ENCODE measurements at places on chromosomes 4 and X.

- no peak for DNase-seq
Measured at GRCh38 chrX:29478336-29479069, 736.9 kb upstream of the MAGEB2 start.

DNA sequence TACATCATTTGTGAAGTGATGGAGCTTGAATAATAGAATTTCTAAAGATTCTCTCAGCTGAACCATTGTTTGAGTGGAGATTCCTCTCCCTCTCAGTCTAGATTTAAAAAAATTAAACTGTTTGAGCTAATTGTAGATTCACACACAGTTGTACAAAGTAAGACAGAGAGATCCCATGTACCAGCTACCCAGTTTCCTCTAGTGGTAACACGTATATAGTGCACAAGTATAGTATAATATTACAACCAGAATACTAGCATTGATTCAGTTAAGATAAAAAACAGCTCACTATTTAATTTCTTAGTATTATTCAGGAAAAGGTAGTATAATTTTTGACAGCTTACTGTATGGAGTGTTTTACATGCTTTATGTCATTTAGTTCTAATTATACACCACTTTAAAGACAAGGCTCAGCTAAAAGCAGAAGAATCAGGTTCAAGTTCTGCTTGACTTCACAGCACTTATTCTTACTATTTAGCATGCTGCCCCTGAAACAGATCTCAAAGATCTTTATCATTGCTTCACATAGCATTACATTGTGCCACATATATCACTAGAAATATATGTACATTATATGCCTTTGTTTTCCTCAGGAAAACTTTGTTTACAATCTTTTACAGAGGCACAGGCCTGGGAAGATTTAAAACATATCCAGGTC is 136.1 kb downstream of the SNCA start:
- no peak for DNase-seq

DNA sequence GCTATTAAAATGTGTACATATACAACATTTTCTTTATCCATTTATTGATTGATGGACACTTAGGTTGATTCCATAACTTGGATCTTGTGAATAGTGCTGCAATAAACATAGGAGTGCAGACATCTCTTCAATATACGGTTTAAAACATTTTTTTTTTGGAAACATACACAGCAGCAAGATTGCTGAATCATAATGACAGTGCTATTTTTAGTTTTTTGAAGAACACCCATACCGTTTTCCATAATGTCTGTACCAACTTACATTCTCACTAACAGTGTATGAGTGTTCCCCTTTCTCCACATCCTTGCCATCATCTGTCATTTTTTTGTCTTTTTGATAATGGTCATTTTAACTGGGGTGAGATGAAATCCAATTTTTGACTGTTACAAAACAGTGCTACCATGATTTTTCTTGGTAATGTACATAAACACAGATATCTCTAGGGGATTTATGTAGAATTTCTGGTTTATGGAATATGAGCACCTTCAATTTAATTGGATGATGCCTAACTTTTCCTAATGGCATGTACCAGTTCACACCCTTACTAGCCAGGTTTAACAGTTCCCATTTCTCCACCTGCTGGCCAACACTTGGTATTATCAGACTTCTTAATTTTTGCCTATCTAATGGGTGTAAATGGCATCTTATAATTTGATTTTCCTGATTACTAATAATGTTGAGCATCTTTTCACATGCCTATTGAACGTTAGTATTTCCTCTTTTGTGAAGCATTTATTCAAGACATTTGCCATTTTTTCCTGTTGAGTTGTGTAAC is 21.0 kb upstream of the TMSB15B start:
- peak; percentile 44 for DNase-seq

- DNase-seq = no peak
Measured at GRCh38 chr4:77151241-77151640, 5.8 kb upstream of the CCNG2 start.

DNA sequence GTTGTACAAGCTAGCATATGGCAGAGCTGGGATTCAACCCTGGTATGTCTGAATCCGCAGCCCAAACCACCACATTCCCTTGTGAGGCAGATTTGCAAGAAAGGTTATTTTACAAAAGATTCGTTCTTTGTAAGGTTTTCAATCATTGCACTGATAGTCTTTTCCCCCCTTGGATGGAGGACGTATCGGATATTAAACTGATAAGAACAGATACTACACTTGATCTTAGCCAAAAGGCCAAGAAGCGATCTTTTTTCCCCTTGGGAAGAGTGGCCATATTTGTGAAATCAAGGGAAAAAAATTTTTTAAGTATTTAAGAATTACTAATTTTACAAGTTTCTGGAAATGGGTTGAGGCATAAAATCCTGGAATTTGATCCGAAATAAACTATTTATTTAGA is 34.4 kb upstream of the MSMO1 start:
- DNase-seq = no peak

GRCh38 chr4:42150653-42151567 is 1.5 kb downstream of the BEND4 start:
- DNase-seq = no peak

DNA sequence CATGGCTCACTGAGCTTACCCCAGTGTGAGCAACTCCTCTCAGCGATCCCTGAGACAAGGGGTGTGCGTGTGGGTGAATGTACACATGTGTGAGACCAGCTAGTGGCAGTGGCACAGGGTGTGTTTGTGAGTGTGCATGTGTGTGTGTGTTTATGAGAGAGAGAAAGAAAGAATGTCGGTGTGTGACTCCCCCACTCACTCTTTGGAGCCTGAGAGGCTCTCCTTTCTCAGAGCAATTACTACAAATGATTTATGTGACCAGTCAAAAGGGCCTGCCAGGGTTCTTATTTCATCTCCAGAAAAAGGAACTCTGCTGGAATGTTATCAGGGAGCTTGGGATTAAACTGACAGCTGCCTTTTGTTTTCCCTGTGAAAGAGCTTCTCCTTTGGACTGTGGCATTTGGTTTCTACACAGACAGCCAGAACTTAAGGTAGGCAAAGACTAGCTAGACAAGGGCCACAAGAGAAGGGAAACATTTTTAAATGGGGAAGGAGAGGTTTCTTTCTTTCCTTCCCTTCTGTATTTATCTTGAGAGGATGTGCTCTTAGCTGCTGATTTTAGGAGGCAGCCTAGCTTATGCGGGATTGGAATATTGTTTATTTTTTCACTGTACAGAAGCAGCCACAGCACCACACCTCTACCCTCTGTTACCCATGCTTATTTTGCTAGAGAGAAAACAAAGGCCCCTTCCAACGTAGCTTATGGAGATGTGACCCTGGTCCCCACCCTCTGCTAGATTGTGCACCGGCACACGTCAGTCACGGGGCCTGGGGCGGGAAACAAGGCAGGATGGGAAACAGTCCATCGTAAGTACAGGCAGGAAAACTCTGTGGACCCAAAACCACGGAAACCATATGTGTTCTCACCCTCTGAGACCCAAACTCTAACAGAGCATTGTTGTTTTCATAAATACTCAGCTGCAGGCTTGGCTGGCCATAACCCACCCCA is 143.5 kb downstream of the MGST2 start:
- DNase-seq = no peak

- peak; percentile 65 for DNase-seq
Measured at GRCh38 chrX:1673337-1673736, 58.5 kb downstream of the ASMT start.

DNA sequence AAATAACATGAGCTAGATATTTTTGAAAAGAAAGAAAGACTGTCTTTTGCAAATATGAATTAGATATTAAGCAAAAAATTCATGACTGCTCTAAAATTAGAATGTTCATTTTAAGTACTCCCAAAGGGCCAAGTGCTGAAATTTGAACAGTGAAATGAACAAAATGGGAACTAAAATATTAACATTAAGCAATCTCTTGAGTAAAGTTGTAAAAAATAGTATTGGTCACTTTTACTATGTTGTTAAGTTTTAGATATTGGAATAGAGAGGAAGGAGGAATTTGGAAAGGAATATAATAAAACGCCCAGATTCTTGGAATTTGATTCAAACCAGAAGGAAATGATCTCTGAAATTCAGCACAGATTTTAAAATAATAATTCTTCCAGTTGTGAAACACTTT is 125.9 kb upstream of the ANK2 start:
- no peak for DNase-seq

GRCh38 chrX:95974096-95974470 is 710.6 kb upstream of the DIAPH2 start:
- DNase-seq = no peak

DNA sequence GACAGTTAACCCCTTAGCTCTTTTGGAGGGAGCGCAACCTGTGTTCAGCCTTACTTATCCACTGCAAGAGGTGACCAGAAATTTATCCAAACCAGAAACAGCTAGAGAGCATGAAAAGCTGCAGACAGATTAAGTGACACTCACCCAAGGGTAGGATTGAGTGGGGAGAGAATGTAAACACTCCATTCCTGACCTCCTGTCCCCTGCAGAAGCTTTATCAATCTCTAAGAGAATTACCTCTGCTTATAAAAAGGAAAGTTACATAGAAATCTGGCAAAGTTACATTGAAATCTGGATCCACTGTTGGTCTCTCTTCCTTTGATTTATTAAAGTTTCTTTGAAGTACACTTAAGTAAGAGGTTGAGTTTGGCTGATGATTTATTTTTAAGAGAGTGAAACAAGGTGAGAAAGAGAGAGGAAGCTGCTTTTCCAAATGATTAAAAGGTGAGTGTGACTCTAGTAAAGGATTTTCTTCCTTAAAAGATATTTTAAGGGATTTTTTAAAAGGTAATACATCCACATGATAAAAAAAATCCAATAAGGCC is 112.3 kb downstream of the ANAPC4 start:
- DNase-seq = no peak

- DNase-seq = no peak
Measured at GRCh38 chrX:20042221-20042620, 51.4 kb upstream of the BCLAF3 start.

GRCh38 chr4:14566518-14566917 is 435.8 kb upstream of the CPEB2 start:
- no peak for DNase-seq

DNA sequence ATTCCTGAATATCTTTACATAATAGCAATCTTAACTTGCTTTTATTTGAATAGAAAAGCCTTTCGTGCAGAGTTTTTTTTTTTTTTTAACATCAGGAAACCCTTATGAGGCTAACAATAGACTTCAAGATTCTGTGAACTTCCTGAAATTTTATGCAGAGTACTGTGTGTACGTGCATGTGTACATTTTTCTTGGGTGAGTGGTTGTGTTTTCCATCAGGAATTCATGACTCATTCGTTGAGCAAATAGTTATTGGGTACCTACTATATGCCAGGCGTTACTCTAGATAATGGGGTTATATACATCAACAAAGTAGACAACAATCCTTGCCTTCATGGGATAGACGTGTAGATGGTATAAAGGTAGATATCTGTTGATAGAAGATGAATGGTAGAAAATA is 59.1 kb downstream of the MRPL1 start:
- DNase-seq = no peak

DNA sequence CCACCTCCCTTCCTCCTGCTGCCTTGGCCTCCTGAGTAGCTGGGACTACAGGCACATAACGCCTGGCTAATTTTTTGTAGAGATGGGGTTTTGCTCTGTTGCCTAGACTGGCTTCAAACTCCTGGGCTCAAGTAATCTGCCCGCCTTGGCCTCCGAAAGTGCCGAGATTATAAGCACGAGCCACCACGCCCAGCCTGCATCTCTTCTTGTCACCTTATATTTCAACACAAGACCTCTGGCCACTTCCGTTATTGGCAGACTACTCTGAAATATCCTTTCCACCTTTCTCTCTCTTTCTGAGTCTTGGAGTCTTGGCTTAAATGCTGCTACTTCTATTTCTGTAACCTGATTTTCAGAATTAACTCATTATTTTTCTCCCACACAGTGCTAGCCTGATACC is 5.6 kb downstream of the KIAA0232 start:
- no peak for DNase-seq

DNA sequence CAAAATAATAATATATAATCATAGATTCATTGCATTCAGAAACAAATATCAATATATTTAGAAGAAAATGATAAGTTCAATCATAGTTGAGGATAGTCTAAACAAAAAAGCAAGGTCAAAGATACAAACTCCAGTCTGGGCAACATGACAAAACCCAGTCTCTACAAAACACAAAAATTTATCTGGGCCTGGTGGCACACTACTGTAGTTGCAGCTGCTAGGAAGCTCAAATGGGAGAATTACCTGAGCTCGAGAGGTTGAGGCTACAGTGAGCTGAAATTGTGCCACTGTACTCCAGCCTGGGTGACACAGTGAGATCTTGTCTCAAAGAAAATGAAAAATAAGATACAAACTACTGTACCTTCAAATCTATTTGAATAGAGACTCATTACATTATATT is 52.7 kb upstream of the ANXA10 start:
- no peak for DNase-seq

DNA sequence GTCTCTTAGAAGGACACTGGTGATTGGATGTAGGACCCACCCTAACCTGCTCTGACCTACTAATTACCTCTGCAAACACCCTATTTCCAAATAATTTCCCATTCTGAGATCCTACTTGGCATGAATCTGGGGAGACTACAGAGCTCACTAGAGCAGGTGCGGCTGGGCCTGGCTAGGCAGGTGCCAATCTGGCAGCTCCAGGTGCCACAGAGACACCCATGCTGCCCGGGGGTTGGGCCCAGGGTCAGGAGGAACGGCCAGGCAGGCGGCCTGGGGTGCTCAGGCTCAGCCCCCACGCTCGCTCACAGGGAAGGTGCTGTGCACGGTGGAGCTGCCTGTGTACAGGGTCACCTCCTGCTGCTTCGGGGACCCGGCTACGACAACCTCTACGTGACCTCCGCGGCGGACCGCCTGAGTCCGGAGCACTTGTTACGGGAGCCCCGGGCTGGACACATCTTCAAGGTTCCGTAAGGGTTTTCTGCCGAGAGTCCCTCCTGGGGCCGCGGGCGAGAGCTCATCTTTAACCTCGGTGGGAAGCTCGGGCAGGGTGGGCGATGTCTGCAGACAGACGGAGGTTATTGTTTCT is 26.5 kb upstream of the PLCXD1 start:
- no peak for DNase-seq

DNA sequence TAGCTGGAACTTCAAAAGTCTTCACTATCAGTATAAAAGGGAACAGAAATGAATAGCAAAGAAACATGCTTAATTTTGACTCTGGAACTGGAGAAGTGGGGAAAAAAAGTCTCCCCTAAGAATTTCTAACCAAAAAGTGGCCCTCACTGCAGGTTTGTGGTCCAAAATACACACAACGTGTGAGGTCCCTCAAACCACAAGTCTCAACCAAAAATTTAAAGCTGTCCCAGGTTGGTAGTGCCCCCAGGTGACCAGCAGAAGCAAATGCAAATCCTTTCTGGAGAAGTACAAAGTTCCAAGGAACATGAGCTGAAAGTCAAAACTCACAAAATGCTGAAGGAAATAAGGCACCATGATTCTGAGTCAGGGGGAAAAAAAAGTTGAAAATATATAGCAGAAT is 23.6 kb upstream of the VAMP7 start:
- no peak for DNase-seq
